Stimulated activated CD8-positive, alpha-beta memory T cell treated with anti-CD3 and anti-CD28 coated beads, Interleukin-7, amount 100 ng/mL, for 24 hours (primary cell): ENCODE measurements at places on chromosomes 7 and 10.

GRCh38 chr7:977326-978048 lies 2.1 kb upstream of the COX19 start:
- no peak for DNase-seq

GRCh38 chr10:133262696-133263095 lies 14.0 kb downstream of the ADAM8 start:
- DNase-seq = no peak

GRCh38 chr7:156438011-156438410 lies 202.6 kb upstream of the RNF32 start:
- DNase-seq = no peak

DNA sequence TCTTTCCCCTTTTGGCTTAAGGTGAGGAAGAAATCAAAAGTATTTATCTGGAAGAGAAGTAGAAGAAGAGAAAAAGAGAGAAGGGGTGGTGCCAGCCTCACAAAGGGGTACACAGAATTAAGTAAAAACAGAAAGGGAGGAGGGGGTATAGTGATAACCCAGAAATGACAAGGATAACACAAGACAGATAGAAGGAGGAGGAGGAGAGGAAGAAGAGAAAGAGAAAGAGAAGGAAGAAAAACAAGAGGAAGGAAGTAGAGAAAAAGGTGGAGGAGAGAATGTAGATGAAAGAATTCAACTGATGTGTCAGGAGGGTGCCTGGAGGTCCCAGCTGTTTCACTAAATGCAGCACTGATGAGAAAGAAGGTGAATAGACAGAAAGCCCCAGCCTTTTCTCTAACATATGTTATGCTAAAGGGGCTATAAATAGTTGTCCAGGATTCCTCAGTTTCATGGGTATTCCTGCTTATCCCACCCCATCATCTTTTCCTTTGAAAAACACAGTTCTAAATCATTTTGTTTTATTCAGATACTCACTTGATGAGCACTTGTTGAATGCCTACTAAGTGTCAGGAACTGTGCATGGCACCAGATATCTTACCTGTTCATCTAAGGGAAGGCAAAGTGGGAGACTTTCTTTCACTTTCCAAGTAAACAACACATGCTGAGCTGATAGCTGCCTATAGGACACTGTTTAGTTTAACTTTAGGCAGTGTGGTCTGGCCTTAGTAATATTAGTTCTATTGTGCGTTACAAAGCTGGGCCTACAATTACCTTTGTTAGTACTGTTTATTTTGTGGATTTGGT lies 8.0 kb downstream of the SEMA3E start:
- no peak for DNase-seq

GRCh38 chr10:13844651-13845050 lies 257.9 kb downstream of the PRPF18 start:
- no peak for DNase-seq

DNA sequence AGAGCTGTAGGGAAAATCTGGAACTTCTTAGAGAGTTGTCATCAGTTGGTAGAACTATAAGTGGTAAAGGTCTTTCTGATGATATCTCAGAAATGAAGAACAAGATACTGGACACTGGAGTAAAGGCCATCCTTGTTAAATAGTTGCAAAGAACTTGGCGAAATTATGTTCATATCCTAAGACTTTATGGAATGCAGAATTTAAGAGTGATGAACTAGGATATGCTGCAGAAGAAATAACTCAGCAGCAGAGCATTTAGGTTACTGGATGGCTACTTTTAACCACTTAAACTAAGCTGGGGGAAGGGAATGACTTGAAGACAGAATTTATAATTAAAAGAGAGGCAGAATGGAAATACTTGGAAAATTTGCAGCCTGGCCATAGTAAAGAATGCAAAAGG lies 23.7 kb downstream of the PTEN start:
- DNase-seq = no peak

DNA sequence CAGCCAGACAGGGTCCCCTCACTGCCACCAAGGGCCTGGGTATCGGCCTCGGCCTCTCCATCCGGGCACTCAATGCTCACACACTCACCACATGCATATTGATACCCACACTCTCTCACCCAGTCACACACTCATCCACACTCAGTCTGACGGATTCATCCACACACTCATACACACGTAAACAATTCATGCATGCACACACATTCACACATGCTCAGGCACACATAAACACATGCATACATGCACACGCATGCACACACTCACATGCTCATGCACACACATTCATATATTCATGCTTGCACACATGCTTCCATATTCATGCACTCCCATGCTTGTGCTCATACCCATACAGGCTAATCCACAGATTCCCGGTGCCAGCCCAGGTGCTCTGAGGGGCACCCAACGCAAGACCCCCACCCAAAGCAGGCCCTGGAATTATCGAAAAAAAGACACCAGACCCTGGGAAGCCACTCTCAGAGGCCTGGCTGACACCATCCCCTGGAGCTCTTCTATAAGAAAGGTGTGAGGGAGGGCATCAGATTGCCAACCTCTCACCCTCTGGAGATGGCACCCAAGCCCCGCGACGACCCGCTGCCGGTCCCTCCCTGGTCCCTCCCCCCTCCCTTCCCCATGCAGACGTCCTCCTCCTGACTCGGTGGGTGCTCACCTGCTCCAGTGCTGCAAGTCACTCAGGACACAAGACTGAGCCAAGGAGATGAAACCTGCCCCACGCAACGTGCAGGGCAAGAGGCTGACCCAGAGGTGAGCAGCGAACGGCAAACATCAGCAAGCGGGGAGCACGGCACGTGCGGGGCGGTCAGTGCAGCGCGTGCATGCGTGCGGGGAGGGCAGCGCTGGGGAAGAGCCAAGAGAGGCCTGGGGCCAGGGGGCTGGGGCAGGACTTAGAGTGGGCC lies 15.2 kb downstream of the STK32C start:
- DNase-seq = no peak

DNA sequence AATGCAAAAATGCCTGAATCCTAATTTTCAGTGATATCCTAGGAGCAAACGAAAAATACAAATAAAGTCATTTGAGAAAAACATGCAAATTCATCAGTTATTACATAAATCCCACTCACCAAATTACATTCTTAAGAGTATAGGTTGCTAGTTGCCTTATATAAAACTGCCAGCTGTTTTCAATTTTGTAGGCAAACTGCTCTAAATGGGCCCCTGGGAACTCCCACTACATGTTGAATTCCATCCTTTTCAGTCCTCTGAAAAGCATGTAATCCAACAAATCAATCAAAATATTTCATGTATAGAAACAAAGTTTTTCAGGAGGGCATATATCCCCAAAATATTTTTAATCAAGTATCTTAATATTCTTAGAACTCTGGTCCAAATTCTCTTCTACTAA lies 2.1 kb upstream of the JMJD1C start:
- DNase-seq = no peak

DNA sequence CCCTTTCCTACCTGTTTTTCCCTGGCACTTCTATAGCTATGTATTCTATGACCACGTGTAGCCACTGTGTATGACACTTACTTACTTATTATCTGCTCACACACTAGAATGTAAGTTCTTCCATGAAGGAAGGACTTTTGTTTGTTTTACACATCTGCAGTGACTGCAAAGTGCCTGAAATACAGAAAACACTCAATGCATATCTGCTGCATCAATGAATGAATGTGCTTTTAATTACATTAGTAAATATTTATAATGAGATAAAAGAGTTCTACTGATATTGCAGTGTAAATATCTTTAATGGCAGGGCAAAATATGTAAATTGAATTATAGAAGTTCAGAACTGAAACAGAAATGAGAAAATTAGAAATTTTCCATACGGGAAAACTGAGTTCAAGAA lies 43.5 kb upstream of the CDC14C start:
- DNase-seq = no peak

- no peak for DNase-seq
Measured at GRCh38 chr10:69262292-69262751, 16.0 kb upstream of the HK1 start.

DNA sequence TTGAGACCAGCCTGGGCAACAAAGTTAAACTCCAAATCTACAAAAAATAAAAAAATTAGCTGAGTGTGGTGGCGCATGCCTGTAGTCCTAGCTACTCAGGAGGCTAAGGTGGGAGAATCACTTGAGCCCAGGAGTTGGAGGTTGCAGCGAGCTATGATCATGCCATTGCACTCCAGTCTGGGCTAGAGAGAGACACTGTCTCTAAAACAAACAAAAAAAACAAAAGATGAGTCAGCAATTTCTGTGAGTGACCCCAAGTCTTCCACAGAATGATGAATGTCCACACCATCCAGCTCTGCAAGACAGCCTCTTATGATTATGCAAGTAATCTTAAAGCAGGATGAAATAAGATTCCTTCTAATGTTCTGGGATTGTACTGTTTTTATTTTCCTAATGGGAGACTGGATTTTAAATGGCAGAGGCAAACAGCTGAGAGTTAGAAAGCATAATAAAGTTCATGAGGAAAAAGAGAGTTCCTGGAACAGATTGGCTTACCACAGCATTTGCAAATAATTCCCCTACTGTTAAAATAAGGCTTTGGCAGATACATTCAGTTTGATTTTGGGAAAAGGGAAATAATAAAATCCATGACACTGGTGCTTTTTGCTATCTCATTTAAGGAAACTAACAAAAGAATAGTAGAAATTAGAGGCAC lies 18.9 kb upstream of the PRKAR2B start:
- DNase-seq = no peak

- DNase-seq = no peak
Measured at GRCh38 chr10:48890888-48891850, 48.5 kb downstream of the LRRC18 start.

DNA sequence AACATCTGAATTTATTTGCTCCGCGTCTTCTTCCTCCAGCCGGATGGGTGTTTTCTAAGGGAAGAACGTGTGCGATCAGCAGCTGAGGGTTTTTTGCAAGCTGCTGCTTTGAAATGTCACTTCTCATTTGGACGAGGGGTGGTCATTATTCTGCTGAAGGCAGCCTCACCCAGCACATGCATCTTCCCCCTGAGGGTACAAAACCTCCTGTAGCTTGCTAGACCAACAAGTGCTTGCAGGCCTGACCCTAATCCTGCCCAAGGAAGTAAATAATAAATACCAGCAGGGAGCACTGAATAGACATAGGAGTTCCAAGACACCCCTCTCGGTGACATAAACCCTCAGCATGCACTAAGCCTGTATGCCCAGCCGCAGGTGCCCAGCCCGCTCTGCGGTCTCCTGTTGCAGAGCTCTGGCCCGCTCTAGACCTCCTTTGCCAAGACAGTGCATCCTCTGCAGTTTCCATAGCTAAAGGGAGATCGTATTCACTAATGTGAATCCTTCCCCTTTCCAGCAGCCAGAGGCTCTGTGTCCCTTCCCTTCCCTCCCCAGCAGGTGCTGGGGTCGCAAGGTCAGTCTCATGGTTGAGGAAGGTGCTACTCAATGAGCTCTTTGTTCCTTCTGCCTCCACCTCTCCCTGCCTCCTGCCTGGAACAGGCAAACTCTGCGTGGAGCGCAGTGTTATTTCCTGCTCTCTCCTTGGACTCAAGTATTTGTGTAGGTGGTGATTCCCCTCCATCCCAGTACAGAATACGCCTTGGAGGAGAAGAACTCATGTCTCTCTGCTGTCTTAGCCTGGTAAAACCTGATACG lies 36.6 kb downstream of the SBDS start:
- DNase-seq = no peak

- DNase-seq = no peak
Measured at GRCh38 chr7:63046612-63047011, 952.0 kb upstream of the ZNF722 start.

- DNase-seq = no peak
Measured at GRCh38 chr7:158446706-158447105, 140.9 kb downstream of the PTPRN2 start.

DNA sequence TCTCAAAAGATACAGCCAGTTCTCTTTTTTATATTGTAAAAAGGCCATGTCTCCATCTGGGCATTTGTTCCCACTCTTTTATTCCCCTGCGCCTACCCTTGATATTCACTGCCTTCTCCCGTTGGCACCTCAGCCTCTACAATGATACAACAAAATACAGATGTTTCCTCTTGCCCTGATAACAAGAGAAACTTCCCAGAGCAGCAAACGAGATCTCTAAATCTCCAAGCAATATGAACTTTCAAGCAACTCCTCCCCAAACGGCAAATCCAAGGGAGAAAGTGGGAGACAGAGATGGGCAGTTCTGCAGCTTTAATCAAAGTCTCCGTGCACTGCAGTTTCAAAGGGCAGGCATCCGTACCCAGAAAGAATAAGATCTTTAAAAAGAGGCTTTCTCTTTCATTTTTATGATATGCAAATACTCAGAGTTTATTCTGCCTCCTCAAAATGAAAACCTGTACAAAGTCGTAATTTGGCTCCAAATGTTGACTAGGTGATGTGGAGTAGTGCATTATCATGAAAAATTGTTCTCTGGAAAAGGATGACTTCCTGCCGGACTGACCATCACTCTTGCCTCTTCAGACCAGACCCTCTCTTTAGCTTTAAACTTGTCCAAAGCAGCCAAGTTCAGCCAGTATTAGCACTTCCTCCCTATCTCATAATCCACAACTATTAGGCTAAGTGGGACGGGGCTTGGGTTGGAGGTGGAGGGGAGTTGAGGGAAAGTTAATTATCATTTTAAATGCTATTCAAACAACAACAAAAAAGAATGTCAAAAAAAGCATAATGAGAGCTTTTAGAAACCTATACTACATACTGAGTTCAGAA lies 682 bp downstream of the HGF start:
- DNase-seq = no peak

DNA sequence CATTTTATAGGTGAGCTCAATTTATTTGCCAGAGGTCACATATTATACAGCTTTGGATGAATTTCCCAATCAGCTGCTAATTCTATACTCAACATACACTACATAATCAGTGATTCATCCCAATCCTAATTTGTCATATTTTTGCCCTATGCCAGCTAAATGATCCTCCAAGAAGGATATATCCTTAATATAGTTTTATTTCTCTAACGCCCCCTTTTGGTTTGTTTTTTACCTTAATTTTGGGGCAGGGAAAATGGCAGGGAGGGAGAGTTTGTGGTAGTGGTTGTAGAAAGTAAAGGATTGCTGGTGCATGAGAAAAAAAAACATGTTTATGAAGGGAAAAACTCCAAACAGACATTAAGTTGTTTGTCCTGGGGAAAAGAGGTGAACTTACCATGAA lies 31.9 kb downstream of the WASL start:
- DNase-seq = no peak

- DNase-seq = no peak
Measured at GRCh38 chr7:36021367-36021766, 131.7 kb upstream of the EEPD1 start.

- no peak for DNase-seq
Measured at GRCh38 chr7:122515404-122515803, 183.5 kb downstream of the RNF133 start.

- DNase-seq = no peak
Measured at GRCh38 chr7:114085592-114086501, 167.0 kb upstream of the PPP1R3A start.

DNA sequence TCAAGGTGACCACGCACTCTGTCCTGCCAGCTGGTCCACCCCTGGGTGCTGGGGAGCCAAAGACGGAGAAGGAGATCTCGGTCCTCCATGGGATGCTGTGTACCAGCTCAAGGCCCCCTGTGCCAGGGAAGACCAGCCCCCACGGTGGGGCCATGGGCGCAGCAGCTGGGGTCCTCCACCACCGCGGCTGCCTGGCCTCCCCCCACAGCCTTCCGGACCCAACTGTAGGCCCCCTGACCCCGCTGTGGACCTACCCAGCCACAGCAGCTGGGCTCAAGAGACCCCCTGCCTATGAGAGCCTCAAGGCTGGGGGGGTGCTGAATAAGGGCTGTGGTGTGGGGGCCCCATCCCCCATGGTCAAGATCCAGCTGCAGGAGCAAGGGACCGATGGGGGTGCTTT lies 5.4 kb downstream of the NYAP1 start:
- no peak for DNase-seq
